ENCODE measurements at places on chromosomes 16 and 17.
A peak's percentile ranks its signal among the peaks of the same experiment; 100 is the strongest.

DNA sequence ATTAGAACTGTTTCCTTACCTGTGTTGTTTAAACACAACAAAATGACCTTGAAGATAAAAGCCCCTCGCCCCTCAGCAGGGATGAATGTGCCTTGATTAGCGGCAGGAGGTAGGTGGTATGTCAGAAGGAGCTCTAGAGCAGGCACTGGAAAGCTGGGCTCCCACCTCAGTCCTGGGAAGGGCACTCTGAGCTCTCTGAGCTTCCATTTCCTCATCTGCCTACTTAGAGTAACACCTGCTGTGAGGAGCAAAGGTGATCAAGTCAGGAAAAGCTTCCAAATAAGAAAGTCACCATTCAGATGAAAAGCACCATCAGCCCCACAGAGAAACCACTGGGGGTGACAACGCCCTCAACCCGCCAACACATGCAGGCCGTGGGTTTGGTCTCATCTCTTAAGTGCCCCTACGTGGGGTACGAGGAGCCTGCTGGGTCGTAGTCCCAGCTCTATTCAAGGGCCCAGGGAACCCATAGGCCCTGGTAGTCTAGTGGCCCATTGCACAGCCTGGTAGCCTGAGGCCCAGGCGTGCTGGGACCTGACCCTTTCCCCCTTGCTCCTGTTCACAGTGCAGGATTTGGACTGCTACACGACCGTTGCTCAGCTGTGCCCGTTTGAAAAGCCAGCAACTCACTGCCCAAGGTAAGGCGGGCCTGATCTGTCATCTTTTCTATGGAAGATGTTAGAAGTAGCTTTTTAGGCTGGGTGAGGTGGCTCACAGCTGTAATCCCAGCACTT, 57.3 kb downstream of the CRISPLD2 start:
- no peak for DNase-seq

- no peak for DNase-seq
Measured at GRCh38 chr16:88886845-88887521, 20.5 kb upstream of the PABPN1L start.

GRCh38 chr16:55255733-55256282, 68.2 kb upstream of the IRX6 start:
- DNase-seq: no peak

- DNase-seq: no peak
Measured at GRCh38 chr16:83802135-83802534, 5.6 kb upstream of the HSBP1 start.

GRCh38 chr17:19787733-19788357, 39.7 kb upstream of the ALDH3A1 start:
- DNase-seq: no peak

DNA sequence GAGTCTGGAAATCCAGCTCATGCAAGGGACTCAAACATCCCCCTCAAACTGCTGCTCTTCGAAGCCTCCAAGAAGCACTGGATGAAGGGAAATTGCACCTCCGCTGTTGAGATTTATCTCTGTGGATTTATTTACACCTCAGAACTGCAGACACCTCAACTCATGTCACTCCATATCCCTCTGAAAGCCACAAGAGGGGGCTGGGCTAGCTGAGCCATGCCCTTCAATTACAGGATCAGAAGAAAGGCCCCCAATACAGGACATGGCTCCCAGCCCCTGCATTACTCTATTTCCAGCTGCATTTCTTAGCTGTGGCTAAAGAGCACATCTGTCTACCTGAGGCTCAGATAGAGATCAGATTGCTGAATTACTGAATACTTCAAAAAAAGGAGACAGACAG, 103.1 kb upstream of the DYNLRB2 start:
- no peak for DNase-seq

DNA sequence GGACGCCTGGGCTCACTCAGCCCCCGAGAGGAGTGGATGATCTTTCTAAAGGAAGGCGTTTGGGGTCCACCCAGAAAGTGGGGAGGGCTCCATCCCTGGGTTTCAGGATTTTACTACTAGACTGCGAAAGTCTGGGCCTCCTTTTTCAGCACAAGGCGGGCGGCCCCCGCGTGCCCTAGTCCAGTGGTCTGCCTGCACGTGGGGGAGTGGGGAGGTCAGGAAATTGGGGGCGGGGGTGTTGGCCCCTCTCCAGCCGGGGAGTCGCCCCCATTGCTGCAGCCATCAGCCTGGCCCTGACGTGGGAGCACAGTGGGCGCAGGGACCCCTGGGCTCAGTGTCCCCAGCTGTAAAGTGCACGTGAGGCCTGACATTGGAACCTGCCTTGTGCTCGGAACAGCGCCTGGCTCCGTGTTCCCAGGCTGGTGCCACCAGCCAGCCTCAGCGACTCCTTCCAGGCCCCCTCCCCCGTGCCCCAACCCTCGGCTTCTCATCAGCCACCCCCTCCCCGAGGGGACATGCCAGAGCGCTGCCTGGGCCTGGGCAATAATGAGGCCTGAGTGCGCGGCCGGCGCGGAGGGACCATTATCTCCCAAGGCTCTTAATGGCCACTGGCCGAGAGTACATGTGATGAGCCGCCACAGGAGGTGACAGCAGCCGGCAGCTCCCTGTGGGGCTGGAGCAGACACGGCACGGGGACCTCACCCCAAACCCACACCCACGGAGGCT, 2.4 kb upstream of the C1QTNF8 start:
- DNase-seq: no peak

GRCh38 chr16:86100205-86101136, 201.5 kb downstream of the IRF8 start:
- no peak for DNase-seq

DNA sequence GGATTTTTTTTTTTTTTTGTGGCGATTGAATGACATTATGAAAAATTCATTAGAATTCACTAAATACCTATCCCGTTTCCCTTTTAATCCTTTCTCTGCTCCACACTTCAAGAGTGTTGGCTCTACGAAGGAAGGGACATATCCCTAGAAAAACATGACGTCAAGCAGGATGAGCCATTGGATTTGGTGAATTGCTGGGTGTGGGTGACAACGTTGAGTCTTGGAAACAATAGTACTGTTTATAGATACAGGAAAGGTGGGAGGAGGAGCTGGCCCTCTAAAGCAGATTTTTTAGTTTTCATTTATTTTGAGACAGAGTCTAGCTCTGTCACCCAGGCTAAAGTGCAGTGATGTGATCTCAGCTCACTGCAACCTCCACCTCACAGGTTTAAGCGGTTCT, 167.6 kb upstream of the FAM20A start:
- no peak for DNase-seq

GRCh38 chr16:14121872-14122271, 50.8 kb downstream of the MRTFB start:
- no peak for DNase-seq

DNA sequence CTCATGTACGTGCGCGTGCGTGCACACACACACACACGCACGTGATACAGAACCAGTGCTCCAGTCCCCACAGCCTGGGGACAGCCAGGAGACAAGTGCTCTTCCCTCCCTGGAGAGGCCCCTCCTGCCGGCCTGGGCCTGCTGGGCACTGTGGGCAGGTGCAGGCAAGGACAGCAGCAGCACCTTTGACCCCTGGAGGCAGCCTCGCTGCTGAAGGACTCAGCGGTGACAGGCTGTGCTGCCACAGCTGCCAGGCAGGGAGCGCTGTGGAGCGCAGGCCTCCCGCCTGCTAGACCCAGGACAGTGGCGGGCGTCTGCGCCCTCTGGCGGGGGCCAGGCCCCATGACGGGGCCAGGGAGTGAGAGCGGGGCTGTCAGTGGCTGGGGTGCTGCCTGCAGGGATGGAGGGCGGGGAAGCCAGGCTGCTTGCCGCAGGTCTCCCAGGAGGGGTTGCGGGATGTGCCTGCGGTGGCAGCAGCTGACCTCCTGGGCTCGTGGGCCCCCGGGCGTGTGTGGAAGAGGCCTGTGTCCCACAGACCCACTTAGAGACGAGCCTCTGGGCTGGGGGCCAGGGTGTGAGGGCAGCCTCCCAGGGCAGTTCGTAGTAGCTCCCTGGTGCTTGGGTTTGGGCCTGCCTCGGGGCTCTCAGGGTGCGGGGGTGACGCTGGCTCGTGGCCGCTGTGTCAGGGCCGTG, 63.5 kb upstream of the PVALEF start:
- peak; percentile 88 for DNase-seq

- no peak for DNase-seq
Measured at GRCh38 chr16:69514356-69514755, 51.4 kb upstream of the NFAT5 start.

GRCh38 chr16:86594721-86595120, 16.4 kb downstream of the FOXL1 start:
- no peak for DNase-seq

DNA sequence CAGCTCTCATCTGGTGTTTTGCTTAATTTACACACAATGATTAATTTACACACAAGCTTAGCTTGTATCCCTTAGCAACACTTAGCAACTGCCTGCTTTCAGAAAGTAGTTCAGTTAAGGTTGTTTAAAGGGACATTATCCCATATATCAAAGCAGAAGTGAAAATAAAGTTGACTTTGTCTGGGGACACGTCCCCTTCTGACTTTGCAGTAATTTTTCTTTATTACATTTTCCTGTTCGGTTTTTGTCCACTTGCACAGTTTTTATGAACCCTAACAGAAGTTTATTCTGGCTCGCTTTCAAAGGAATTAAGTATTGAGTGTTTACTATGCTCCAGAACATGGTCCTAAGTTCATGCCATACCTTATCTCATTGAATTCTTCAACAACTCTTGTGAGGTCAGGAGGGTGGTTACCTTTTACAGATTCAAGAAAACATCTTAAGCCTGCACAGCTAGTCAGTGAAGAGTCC, 41.5 kb downstream of the ARHGAP44 start:
- no peak for DNase-seq

GRCh38 chr16:381012-381788, 578 bp downstream of the PGAP6 start:
- peak; percentile 41 for DNase-seq

GRCh38 chr17:19728084-19728495, 11.7 kb upstream of the SLC47A2 start:
- DNase-seq: no peak
